ENCODE measurements at places on chromosomes 12 and 14.

GRCh38 chr12:6766651-6767349 is 637 bp downstream of the PTMS start:
- DNase-seq: peak; percentile 73

- DNase-seq: peak; percentile 19
These were observed 755.8 kb upstream of the FBXO33 start for GRCh38 chr14:40188006-40188405.

- no peak for DNase-seq
These were observed 77.9 kb downstream of the SPATA7 start for GRCh38 chr14:88463318-88463717.

GRCh38 chr12:4177262-4177661 is 96.3 kb upstream of the CCND2 start:
- DNase-seq: no peak

GRCh38 chr12:50952510-50952909 is at the start of gene HIGD1C:
TSS of gene HIGD1C (plus strand) at chr12:50952544. CDS start at chr12:50953999, 1,455 bp downstream.
- DNase-seq: no peak

All from RKO (cell line).